Small intestine (tissue), 16 donors: ENCODE measurements at places on chromosomes 5 and 9.

DNA sequence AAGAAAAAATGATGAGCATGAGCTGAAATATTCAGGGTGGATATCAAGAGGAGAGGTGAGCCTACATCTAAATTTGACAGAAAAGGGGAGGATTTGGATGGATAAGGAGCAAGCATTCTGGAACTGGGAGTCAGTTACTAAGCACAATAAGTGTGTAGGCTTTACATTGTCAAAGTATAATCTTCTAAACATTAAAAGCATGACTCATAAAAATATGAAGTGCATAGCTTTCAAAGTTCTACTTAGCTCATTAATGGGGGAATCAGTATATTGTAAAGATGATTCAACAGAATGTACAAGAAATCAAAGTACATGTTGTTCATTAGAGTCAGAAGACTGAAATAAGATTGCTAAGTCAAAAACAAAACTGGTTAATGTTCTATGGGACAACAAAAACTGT, 248.0 kb upstream of the GAS1 start:
- H3K4me3 ChIP-seq = no peak overlapping the region
- no peaks in the 10 kb centered on the region for H3K36me3 ChIP-seq
- H3K4me1 ChIP-seq = no peaks in the 10 kb centered on the region
- H3K27ac ChIP-seq = no peak overlapping the region

DNA sequence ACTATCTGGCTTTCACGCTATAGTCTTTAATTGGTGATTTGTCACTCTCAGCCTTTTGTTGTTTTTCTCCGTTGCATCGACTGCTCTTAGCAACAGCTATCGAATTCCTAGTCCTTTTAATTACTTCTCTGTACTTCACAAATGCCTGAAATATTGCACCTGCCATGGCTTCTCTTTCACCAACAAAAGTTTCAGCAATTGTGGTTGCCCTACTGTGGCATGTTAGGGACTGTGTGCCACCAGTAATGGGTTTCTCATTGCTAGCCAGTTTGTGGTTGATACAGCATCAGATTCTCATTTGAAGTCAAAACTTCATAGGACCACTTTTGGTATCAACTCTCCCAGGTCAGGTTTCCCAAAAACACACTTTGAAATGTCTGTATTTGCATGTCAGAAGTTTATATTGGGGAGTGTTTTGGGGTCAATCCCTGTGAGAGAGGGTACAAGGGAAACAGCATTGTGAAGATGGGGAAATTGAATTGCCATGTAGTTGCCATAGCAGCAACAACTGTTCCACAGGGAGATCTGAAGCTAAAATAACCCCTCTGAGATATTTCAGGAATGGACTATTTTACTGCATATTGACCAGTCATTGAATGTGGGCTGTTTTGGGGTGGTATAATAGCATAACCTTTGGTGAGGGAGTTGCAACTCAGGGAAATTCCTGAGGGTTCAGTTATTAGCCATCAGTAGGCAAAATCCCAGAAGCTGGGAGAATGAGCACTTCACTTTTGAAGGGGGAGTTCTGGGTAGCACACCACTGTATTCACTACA, 99.2 kb downstream of the WDR70 start:
- no peak for DNase-seq
- no peak overlapping the region for H3K27ac ChIP-seq
- peaks cover 2% of the 10 kb centered on the region for H3K36me3 ChIP-seq
- H3K4me3 ChIP-seq = no peak overlapping the region

DNA sequence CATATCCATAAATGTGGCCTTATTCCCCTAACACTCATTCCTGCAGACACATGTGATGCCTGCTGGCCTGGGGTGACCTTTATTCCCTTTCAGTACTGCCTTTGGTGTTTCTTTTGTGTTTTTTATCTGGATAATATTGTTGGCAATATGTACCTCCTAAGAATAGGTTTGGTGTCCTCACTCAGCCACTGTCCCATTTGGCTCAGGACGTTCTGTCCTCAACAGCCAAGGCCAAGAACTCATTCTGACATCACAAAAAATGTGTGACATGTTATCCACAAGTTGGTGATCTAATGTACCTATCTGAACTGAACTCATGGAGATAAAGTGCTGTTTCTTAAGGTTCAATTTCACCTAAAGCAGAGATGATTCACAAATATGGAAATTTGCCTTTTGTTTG, 142.9 kb upstream of the GRAMD2B start:
- no peaks in the 10 kb centered on the region for H3K36me3 ChIP-seq
- no peak overlapping the region for H3K27ac ChIP-seq
- H3K4me1 ChIP-seq = no peaks in the 10 kb centered on the region
- H3K4me3 ChIP-seq = no peak overlapping the region
- no peaks in the 10 kb centered on the region for H3K27me3 ChIP-seq

DNA sequence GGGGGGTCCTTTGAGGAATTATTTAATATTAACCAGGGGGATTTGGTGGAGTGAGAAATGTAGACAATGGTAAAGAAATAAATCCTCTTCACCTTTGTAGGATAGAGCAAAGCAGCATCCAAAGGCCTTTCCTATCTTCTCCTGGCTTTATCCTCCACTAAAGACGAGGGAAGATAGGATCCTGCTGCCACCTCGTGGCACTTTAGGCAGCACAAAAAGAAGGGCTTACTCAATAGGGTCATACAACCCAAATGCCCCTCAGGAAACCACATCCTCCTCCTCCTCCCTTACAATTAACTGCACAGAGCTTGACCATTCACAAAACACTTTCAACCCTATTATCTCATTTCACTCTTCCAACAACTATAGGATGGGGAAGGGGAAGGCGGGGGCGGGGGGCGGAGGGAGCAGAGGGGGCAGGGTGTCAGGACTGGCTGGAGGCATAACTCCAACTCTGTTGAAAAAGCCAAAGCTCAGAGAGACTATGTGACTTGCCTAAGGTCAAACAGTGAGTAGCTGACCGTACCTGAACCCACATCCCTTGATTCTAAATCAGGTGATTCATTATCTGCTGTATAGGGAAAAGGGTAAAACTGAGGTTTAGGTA, 45.4 kb upstream of the MYOT start:
- no peaks in the 10 kb centered on the region for H3K27me3 ChIP-seq
- H3K4me3 ChIP-seq = no peak overlapping the region
- no peaks in the 10 kb centered on the region for H3K4me1 ChIP-seq

DNA sequence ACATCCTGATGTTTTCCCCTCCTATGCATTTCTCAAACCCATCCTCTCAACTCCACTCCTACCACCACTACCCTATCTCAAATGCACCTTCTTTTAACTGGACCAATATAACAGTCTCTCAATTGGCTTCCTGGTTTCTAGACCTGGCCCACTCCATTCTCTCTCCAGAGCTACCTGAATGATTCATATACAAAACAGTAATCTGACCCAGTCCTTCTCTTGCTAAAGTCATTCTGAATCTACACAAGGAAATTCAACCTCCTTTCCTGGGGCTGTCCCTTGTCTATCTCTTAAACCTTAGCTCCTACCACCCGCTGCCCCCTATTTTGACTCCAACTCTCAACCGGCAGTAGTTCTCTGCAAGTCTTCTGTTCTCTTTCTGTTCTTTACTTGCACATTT, 97.2 kb downstream of the PCSK1 start:
- H3K36me3 ChIP-seq = no peaks in the 10 kb centered on the region
- H3K27me3 ChIP-seq = no peaks in the 10 kb centered on the region
- no peak for DNase-seq

- H3K4me1 ChIP-seq = no peaks in the 10 kb centered on the region
- no peak for DNase-seq
- H3K27ac ChIP-seq = no peak overlapping the region
- H3K27me3 ChIP-seq = no peaks in the 10 kb centered on the region
These were observed 47.5 kb upstream of the ADRB2 start for GRCh38 chr5:148778882-148779281.

DNA sequence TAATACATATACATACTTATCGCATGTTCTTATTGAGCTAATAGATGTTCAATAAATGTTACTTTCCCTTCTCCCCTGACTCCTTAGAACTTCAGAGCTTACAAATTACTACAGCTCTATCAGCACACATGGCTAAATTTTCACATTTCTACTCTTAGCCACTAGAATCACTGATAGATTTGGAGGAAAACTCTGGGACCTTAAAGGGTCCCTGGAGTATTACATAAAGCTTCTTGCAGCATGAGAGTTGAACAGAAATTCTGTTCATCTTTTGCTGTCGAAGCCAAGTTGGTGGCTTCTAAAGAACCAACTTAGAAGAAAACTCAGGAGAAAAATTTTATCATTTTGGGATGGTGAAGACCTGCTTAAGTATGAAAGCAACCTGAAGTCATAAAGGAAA, 15.5 kb downstream of the B4GALT1 start:
- H3K36me3 ChIP-seq = no peaks in the 10 kb centered on the region
- H3K27ac ChIP-seq = peak overlapping the region; percentile 76
- no peak for DNase-seq

- peak overlapping the region; percentile 92 for H3K27ac ChIP-seq
- peak overlapping the region; percentile 77 for H3K4me3 ChIP-seq
- H3K36me3 ChIP-seq = no peaks in the 10 kb centered on the region
- DNase-seq = no peak
- peaks cover 25% of the 10 kb centered on the region for H3K4me1 ChIP-seq
These were observed 661 bp upstream of the SLC25A51 start for GRCh38 chr9:37904445-37905130.

GRCh38 chr9:134773842-134774241, 106.8 kb upstream of the FCN2 start:
- H3K27ac ChIP-seq = no peak overlapping the region
- no peak for DNase-seq
- peaks cover 15% of the 10 kb centered on the region for H3K4me1 ChIP-seq
- no peaks in the 10 kb centered on the region for H3K27me3 ChIP-seq
- no peaks in the 10 kb centered on the region for H3K36me3 ChIP-seq

DNA sequence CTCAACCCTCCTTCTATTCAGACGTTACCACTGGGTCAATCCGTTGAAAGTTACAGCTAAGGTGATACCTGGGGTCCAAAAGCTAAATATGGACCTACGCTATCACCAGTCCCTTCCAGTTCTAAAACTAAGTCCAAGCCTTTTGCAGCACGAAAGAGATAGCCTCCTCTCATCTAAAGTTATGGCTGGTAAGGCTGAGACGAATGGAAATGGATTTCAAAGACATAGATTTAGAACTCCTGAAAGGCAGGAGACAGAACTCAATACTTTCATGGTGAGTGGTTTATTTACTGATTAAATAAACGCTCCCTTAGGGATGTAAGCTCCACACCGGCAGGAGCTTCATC, 751 bp upstream of the RIC1 start:
- peak overlapping the region; percentile 100 for H3K27ac ChIP-seq
- no peaks in the 10 kb centered on the region for H3K27me3 ChIP-seq
- H3K36me3 ChIP-seq = no peaks in the 10 kb centered on the region
- no peak for DNase-seq
- H3K4me1 ChIP-seq = peaks cover 4% of the 10 kb centered on the region

- no peak for DNase-seq
- no peaks in the 10 kb centered on the region for H3K36me3 ChIP-seq
- H3K4me1 ChIP-seq = no peaks in the 10 kb centered on the region
- no peaks in the 10 kb centered on the region for H3K27me3 ChIP-seq
- no peak overlapping the region for H3K27ac ChIP-seq
These were observed 425.3 kb upstream of the CDH6 start for GRCh38 chr5:30768056-30768690.

DNA sequence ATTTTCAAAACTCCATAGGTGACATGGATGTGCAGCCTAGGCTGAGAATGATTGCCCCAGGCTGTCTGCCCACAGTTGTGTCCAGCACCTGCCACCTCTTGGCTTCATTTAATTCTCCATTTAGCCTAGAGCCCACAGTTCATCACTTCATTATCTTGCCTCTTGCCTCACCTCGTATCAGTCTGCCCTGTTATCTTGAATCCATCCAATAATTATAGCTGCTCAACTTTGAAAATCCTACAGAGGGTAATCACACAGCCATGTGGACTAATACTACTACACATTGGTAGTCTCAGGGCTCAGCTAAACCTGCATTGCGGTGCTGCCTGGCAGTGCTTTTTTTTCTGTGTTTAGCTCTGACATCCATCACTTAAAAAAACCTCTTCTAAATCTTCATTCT, 7.4 kb downstream of the UGCG start:
- peaks cover 26% of the 10 kb centered on the region for H3K4me1 ChIP-seq
- no peak overlapping the region for H3K27ac ChIP-seq
- no peaks in the 10 kb centered on the region for H3K27me3 ChIP-seq

GRCh38 chr9:127905004-127905728, 5.8 kb upstream of the ST6GALNAC6 start:
- peak overlapping the region; percentile 18 for H3K4me3 ChIP-seq
- no peak for DNase-seq
- H3K27me3 ChIP-seq = no peaks in the 10 kb centered on the region
- H3K4me1 ChIP-seq = peaks cover 18% of the 10 kb centered on the region

DNA sequence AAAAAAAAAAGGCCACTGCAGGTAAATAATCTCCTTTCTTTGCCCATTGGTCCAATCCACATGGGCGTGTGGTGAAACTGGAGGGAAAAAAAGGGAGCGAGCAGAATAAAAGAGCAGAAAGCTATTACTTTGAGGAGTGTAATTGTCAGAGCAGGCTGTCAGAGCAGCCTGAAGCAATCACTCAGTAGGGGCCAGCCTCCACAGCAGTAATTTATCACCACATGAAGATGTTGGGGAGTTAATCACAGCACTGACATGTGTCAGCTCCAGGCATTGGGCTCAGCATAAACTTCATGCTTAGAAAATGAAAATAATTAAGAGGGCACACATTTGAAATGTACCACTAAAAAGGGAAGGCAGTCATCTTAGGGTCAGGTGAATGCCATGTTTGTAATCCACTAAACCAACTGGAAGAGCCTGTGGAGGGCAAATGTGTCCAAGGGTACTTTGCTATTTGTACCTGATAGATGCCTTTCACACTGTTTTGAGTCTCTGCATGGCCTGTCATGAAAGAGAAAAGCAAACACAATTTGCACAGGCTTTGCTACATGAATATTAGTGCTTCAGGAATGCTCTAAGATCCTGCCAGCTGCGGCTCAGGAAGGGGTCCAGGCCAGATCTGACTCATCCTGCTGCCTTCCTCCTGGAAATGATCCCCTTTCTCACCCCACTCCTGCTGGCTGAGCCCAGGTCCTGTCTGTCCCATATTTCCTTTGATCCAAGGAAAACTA, 2.9 kb upstream of the PTGER4 start:
- peak overlapping the region; percentile 51 for H3K27ac ChIP-seq
- DNase-seq = no peak
- no peak overlapping the region for H3K4me3 ChIP-seq
- H3K4me1 ChIP-seq = peaks cover 8% of the 10 kb centered on the region
- H3K27me3 ChIP-seq = peaks cover 4% of the 10 kb centered on the region
- H3K36me3 ChIP-seq = no peaks in the 10 kb centered on the region

GRCh38 chr5:172463031-172463430, 8.7 kb upstream of the SH3PXD2B start:
- H3K36me3 ChIP-seq = no peaks in the 10 kb centered on the region
- no peak overlapping the region for H3K27ac ChIP-seq
- H3K27me3 ChIP-seq = no peaks in the 10 kb centered on the region
- no peaks in the 10 kb centered on the region for H3K4me1 ChIP-seq
- DNase-seq = no peak
